ENCODE measurements at places on chromosomes 2 and 18.

- DNase-seq, result no peak
These were observed 13.2 kb downstream of the CNNM4 start for GRCh38 chr2:96773922-96774321.

DNA sequence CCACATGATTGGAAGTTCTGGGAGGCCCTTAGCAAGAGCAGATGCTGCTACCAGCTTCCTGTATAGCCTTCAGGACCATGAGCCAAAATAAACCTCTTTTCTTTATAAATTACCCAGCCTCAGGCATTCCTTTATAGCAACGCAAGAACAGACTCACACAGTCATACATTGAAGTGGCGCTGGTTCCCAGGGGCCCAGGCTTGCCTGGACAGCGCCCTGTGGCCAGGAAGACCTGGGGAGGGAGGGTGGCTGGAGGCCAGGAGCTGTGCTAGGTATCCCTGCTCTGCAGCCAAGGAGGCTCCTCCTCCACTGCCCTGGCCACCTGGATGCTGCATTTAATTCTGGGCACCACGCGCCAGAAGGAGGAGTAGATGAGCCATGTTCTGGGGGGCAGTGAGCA, 98.1 kb downstream of the AGAP1 start:
- no peak for DNase-seq

- no peak for DNase-seq
These were observed 17.0 kb downstream of the SH3BP4 start for GRCh38 chr2:234968631-234969305.

DNA sequence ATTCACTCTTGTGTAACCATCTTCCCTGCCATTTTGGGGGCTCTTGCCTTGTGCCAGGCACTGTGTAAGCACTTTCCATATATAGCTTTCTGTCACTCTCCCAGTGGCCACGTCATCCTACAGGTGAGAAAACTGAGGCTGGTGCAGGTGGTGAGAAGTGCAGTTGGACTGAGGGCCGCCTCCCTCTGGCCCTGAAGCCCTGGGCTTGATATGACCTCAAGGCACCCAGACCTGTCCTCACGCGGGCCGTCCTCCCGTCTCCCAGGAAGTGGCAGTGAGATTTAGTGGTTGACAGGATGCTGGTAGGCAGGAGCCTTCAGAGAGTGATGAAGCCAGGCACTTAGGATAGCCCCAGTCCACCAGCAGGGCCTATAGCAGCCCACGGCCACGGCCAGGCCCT, 30.5 kb downstream of the MAL start:
- no peak for DNase-seq

GRCh38 chr2:228329282-228329681, 147.8 kb upstream of the SPHKAP start:
- no peak for DNase-seq
